ENCODE measurements at places on chromosomes 7 and 10.
A peak's percentile ranks its signal among the peaks of the same experiment; 100 is the strongest.

- no peak for DNase-seq
Observed at GRCh38 chr10:114313866-114314265, 74.8 kb downstream of the VWA2 start.

DNA sequence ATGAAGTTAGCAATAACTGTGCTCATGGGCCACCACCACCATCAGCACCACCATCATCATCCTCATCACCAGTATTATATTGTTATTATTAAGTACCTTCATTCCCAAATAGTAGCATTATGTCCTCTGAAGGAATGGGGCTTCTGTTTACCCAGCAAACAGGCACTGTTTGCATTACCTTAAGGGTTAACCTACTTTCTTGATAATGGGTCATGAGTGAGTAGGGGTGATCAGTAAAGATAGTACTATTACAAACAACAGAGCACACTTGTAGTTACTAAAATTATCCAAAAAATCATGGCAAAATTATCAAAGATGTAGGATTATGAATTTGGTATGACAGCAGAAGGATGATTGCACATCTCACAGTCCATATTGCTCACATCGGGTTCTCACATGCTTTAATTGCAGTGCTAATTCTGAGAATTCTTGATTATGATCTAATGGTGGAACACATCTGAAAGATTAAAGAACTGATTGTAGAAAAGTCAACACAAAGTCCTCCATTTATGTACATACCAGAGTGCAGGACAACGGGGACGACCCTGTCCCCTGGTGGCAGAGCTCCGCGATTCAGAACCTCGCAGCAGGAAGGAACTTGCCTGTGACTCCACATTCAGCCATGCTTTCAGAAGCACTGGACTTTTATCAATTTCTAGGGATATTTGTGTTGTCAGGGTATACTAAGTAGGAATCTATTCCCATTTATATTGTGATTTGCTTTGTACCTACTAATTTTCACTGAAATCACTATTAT is 31.0 kb downstream of the PDE1C start:
- DNase-seq: no peak

DNA sequence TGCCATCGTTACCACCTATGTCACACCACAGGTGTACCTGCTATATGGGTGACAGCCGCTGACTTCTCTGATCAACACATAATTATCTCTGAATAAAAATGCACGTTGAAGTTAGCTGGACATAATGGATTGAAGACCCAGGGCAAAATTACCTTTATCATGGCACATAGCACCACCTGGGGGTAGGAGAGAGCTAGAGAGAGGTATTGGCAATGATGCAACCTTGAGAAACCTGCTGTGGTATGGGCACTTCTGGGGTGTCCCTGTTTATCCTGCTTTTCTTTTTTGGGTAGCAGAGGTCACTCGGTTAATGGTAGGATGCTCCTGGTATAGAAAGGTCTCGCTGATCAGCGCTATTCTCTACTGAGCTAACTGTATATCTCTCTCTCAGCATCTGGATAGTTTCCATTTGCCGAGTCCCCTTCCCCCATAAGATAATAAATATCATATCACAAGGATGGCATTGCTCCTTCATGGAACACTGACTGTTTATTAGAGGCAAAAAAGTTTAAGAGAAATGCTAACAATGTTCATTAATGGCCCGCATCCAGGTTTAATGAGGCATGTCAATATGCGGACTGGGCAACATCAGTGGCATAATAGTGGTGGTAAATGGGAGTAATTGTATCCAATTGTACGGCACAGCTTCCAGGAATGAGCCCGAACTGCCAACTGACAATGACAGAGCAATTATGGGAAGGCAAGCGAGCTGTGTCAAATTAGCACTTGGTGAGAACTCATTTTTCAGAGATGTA is 323.1 kb downstream of the TFEC start:
- DNase-seq: peak; percentile 55

DNA sequence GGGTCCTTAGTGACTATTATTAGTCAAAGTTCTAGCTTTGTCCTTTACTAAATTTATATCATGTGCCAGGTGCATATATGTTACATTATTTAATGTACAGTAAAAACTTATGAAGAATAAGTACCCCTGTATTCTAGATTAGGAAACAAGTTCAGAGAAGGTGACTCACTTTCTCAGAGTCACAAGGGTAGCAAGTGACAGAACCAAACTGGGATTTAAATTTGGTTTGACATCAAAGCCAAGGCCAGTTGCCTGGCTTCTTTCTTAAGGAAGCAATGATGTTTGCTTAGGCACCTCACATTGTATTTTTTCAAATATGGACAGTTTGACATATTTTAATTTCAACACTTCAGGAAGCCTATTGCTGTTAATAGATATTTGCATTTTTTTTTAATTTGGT is 2.5 kb downstream of the LSM8 start:
- no peak for DNase-seq

DNA sequence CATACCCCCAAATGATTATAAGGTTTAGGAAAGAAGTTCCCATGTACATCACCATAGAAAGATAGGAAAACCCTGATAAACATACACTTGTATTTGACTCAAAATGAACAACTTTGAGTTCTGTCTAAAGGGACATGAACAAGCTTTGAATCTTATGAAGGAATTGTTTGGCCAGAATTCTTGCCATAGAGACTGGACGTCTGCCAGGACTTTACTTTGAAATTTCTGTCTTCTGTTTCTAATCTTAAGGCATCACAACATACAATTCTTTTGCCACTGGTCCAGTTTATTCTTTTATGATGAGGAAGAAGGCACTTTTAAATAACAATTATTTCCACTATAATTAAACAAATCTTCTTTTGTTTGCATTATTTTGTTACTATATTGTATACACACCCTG is 26.2 kb upstream of the CYP26C1 start:
- no peak for DNase-seq

- no peak for DNase-seq
Observed at GRCh38 chr10:104938031-104938430, 296.9 kb downstream of the SORCS3 start.

DNA sequence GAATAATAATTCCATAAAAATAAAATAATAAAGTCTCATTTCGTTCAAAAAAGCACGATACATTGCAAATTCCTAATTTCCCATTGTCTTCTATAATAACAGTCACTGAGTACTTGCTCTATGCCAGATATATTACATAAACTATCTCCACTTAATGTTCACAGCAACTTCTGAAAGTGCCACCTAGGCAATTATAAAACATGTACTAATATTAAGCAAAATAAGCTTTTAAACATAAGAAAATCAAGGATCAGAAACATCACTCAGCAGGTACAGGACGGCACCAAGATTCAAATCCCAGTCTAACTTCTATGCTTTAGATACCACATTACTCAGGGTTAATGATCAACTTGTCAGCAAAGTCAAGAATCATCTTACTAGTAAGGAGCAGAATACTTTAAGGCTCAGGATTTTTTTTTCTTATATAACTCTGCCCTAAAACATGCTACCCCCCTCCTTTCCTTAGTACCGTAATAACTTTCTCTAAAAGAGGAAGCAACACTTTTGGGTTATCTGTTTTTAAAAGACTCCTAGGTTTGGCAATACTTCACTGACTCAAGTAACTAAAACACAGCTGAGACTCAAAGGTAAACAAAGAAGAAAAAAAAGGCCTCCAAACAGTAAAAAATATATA is 51.3 kb downstream of the USP6NL start:
- no peak for DNase-seq

DNA sequence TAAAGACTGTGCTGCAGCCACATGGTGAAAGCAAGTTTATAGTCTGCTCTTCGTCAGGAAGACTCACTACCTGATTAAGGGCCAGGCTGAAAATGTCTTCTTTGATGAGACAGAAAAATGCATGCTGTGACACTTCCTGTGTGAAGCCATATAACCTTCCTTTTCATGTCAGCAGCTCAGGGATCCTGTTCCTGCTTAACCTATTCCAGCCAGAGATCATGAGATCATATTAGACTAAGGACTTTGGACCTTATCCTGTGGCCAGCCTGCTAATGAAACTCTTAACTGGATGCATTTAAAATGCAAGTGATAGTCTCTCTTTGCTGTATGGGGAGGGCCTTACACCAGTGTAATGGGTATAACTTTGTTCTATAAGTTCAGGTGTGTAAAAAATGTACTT is 165.2 kb downstream of the PTEN start:
- no peak for DNase-seq

DNA sequence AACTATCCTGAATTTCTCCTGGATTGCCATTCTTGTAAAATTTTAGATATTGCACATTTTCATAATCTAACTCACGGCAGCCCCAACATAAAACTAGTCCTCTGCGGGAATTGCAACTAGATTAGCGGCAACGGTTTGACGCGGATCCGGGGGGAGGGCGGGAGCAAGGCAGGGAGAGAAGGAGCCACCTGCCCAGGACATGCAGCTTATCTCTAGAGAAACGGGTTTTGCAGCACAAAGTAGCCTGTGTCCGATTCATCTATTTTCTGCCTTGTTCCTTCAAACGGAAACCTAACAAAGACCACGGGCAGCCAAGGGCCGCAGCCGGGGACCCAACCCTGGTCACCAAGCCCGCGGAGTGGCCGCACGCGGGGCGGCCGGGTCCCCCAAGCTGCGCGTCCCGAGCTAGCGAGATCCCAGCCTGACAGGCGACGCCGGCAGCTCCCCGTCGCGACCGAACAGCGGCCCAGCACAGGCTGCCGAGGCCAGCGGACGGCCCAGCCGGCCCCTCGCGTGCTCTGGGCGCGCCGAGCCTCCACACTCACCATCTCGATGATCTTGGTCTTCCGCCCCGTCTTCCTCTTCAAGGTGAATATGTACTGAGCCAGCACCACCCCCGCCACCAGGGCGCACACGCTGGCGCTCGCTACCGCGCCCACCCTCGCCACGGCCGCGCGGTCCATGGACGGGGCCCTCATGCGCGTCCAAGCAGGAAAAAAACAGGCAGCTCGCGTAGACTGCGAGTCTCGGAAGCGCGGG is at the start of gene NT5C3A:
Gene NT5C3A, minus strand, starts transcription at position 754 of the 759 bp plus-strand sequence. Its CDS starts 71 bp downstream, at position 683.
- peak; percentile 54 for DNase-seq

DNA sequence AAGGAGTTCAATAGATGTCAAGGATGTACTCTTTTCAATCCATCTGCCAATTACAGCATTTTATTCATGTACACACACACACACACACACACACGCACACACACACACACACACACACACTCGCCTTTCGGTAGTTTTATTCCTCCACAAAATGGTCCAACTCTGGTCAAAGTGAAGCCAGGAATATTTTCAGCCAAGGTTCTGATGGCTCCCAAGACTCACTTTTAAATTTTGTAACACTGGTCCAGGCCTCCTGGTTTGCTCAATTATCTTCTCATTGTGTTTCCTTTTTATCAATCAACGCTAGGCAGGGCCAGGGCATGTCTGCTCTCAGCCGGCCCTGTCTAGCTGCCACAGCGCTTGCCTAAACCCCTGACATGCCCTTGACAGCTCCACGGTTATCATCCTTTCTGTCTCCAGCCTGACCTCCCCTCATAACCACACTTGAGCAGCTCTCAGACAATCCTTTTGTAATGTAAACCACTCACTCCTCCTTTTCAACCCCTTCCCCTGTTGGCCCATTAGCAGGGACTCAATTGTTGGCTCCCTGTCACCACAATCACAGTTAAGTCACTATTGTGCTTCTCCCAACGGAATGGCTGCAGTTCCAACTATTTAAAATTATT is 115.1 kb downstream of the ICA1 start:
- no peak for DNase-seq

DNA sequence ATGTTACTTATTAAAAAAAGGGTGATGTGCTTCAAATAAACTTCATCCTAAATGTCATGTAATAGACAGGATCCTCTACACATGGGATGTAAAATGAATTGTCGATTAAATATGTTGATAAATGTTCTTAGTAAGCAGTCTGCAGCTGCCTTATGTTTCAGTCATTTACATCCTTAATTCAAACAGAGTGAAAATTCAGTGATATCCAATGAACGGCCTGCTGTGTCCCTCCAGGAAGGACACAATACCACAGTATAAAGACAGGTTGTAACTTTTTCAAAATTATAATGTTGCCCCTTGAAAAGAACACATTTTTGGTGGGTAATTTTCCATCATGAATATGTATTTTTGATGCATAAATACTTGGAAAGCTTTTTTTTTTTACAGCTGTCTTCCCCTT is 266.5 kb upstream of the SEMA3A start:
- DNase-seq: no peak

GRCh38 chr10:24440817-24441797 is 232.2 kb downstream of the KIAA1217 start:
- peak; percentile 70 for DNase-seq

GRCh38 chr7:139850906-139851305 is 21.8 kb downstream of the TBXAS1 start:
- no peak for DNase-seq

DNA sequence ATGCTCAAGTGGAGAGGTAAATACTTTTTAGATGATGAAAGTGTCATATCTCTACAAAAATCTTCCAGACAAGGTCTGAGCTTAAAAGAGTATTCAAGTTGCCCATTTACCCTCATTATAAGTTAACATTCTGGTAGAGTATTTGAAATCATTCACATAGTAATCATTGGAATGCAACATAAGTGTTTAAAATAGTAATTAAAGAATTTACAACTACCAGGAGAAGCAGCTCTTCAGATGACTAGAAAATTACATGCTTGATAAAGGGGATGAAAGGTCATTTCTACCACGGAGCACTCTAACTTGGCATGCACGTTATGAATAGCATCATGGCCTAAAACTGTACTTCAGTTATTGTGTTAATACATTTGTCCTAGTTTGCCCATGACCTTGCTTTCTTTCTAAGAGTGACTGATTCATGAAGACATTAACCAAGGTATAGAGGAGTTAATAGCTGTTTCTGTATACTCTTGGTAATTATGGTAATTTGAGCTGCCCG is 120.0 kb downstream of the SEMA3E start:
- no peak for DNase-seq

DNA sequence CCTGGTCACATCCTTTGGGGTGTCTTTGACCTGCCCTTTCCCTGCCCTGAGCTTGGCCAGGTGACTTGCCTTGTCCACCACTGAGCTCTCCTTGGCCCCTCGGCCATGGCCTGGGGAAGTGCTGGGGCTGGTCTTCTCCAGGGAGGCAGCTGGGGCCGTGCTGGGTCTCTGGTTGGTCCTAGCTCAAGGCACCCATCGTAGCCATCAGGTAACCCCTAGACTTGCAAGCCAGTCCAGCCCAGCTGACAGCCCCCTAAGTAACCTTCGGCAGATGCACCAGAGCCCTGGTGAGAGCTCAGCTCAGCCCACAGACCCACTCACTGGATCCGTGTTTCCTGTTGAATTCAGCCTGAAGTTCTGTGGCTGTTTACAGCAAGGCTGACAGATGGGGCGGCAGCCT is 176.2 kb upstream of the SHH start:
- no peak for DNase-seq
